Inflammatory macrophage treated with lipopolysaccharide for 1 hour (primary cell): ENCODE measurements at places on chromosomes 12 and 14.

DNA sequence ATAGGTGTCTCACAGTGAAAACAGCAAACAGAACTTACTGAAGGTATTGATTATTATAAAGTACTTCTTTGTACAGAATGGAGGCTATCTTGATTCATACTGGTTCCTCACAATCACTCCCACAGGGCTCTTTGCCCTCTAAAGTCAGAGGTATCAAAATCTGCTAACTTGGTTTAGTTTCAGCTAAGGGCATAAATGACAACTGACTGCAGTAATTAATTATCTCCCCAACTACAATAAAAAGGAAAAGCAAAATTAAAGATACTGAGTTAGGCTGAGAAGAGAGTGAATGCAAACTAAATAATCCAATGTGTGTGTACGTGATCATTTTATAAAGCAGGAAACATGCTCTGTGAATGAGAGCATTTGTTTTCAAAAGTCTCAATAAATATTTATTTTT is 338.7 kb downstream of the ACSS3 start:
- no peak for DNase-seq

GRCh38 chr12:12466157-12466556 is 96.5 kb downstream of the DUSP16 start:
- DNase-seq = no peak

DNA sequence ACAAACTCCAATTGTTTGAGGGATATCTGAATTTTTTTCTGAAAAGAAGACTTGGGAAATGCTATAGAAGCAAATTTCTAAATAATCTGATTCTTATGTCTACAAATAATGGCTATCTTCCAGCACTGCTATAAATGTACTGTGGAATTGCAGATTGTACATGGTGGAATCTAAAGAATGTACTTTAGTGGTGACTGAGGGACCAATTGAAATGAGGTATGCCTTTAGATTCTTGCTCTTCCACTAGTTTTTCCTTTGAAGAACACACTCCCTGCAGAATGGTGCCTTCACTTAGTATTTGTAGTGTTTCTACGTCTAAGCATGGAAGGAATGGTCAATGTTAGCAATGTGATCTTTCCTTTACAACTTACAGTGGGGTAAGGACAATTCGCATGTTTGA is 11.7 kb upstream of the PRB4 start:
- DNase-seq = no peak

DNA sequence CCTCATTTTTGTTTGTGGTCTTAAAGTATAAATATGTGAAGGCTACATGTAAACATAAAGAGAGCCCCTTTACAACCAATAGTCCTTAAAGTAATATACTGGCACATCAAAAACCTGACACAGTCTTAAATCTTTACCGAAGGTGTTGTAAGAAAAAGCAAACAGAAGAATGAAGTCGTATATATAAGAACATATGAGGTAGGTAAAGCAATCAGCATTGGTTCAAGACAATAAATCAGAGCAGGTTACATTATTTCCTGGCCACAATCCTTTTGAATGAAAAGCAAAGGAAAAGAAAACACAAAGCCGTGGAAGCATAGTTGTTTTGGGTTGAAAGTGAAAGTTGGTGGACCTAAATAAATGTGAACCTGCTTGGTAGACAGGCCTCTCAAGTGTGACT is 183.7 kb upstream of the STXBP6 start:
- no peak for DNase-seq

DNA sequence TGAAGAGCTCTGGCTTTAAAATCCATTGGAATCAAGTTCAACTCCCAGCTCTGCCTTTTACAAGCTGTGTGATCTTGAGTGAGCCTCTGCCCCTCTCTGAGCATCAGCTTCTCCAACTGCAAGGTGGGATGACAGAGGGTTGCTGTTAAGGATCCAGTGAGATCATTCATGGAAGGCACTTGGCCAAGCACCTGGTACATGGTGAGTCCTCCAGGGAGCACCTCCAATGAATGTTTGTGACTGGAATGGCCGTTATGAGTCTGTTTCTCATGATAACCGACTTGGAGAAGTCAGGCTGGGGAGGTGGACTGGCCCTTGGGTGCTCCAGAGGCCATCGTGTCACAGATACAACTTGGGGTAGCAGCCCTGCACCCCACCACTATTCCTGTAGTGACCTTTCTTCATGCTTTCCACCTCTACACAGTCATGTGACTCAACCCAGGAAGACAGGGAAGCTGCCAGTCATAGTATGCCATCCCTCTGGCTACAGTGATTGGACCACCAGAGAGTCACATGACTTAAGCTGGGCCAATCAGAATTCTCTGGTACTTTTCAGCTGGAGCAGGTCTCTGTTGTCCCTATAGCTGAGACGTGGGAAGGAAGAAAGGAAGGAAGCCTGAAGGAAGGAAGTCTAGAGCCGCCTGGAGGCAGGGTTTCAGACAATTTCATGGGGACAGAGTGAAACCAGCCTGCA is 146.5 kb upstream of the MYL2 start:
- DNase-seq = no peak

DNA sequence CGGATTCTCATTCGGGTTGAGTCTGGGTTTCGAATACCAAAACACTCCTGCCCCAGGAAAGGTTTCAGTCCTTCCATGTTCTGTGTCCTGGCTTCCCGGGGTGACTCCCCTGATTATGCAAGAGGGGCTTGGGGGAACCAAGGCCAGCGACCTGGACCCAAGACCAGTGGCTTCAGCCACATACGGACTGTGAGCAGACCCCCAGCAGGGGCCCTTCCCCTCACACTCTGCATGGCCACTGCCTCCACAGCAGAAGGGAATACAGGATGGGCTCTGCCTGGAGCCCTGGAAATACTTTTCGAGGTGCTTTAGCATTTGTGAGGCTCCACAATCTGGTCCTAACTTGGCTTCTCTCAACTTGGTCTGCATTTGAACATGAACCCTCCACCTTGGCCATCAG is 19.1 kb downstream of the HDAC7 start:
- no peak for DNase-seq
